ENCODE measurements at places on chromosomes 4 and X.

GRCh38 chr4:184664445-184665210 lies 15.1 kb downstream of the PRIMPOL start:
- no peak for DNase-seq

- DNase-seq, result no peak
These were observed 317.0 kb upstream of the ANXA10 start for GRCh38 chr4:167775375-167775774.

DNA sequence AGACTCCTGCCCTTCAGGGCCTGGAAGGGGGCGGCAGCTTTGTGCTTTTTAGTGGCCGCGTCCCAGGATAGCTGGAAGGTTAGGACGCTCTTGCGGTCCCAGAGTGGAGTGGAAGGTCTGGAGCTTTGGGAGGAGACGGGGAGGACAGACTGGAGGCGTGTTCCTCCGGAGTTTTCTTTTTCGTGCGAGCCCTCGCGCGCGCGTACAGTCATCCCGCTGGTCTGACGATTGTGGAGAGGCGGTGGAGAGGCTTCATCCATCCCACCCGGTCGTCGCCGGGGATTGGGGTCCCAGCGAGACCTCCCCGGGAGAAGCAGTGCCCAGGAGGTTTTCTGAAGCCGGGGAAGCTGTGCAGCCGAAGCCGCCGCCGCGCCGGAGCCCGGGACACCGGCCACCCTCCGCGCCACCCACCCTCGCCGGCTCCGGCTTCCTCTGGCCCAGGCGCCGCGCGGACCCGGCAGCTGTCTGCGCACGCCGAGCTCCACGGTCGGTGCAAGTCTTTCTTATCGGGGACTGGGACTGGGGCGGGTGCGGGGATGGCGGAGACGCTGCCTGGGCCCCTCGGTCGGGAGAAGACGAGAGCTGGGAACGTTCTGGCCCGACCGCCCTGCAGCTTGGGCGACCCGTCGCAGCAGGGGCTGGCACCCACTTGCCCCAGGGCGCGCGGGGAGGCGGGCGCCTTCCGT lies at the start of gene EDNRA:
Gene EDNRA (plus strand): TSS at position 207 of the 686 bp plus-strand sequence. CDS start 4,585 bp downstream, outside the sequence.
- DNase-seq, result no peak

DNA sequence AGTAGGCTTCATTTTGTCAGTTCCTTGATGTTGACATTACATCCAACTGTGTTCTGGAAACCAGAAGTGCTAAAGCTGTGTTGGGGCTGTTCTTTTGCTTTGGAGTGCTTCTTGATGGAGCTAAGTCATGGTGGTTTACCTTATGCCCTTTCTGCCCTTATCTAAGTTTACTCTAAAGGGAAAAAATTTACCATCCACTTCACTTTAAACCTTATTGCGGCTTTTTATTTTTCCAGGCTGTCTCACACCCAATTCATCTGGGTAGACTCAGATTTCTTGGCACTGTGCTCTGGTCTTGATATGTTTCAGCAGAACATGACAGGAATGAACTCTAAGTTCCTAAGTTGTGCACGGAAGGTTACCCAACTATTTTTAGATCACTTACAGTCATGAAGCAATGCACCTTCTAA lies 104.7 kb upstream of the TTC29 start:
- no peak for DNase-seq

GRCh38 chr4:119655111-119655837 lies 26.7 kb upstream of the PDE5A start:
- DNase-seq, result peak; percentile 52
